ENCODE measurements at places on chromosomes 13 and 19.

- DNase-seq, result no peak
These were observed 7.5 kb upstream of the CEBPA start for GRCh38 chr19:33309826-33310225.

- no peak for DNase-seq
These were observed 22.9 kb upstream of the SHISA2 start for GRCh38 chr13:26074706-26075105.

GRCh38 chr19:4593409-4593851 lies 33.9 kb upstream of the SEMA6B start:
- DNase-seq, result no peak

DNA sequence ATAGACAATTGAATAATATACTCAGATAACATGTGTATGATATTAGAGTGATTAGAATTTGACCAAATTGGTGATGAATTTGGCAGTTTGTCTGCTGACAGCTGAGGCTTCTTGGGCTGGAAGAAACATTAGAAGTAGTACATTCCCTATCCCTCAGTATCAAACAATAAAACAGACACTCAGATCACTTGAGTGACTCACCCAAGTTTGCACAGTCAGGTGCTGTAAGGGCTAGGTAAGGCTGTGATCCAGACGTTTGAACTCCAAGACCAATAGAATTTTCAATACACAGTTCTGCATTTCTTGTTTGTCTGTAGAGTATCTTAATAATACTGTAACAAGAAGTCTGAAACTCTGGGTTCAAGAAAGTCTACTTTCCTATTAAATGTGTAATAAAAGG lies 223.5 kb downstream of the POSTN start:
- DNase-seq, result no peak

DNA sequence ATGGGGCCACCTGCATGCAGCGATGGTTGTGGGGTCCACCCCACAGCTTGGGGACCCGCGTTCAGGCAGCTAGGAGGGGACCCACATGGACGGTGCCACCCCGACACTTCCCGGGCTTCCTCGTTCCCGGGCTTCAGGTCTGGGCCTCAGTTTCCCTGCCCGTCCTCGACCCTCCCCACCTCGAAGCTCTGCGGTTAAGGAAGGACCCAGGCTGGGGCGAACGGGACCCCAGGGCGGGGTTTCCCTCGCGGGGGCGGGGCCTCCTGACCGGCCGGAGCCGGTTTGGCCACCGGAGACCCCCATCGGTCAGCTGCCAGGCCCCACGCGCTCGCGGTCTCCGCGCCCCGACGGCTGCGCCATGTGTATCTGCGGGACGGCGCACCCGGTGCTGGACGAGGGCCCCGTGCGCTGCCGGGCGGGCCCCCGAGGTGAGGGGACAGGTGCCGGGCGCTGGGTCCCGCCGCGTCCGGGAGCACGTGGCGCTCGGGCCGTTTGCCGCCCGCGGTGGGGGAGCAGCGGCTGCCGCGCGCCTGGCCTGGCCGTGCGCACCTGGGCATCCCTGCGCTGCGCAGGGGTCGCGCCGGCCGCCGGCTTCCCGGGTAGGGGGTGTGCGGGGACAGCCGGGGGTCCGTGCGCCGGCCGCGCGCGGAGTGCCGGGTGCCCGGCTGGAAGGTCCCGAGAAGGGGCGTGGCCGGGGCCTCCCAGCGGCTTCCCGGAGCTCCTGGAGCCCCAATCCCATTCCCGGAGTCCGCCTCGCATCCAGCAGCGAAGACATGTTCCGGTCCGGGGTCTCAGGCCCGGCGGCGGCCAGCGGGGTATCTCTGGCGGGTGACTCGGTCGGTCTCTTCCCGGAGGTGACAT lies 4.2 kb downstream of the ARHGAP45 start:
- DNase-seq, result no peak

- no peak for DNase-seq
These were observed 12.8 kb upstream of the CDC42EP5 start for GRCh38 chr19:54485851-54486250.

DNA sequence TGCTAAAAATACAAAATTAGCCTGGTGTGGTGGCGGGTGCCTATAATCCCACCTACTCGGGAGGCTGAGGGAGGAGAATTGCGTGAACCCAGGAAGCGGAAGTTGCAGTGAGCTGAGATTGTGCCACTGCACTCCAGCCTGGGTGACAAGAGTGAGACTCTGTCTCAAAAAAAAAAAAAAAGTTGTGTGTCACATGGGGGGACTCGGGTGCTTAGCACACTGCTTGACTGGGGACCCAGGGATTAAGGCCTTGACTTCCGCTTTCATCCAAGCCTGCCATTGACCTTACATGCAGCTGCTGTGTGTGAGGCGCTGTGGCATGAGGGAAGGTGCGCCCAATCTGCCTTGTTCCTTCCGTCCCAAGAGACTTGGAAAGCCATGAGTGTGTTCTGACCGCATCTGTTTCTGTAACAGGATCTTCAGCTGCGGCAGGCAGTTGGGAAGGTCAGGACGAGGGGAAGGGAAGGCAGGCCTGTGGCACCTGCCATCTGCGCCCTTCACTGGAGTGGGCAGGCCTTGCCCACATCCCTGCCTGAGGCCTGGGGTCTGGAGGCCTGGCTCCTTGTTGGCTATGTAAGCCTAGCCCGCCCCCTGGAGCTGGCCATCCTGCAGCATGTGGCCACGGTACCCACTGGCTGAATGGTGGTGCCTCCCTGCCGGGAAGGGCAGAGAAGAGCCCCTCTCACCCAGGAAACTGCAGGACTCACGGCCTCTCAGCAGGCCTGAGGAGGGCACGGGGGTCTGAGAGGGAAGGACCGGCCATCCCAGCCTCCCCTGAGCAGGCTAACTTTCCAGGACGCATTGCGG lies 23.0 kb downstream of the PPP1R37 start:
- no peak for DNase-seq

GRCh38 chr13:113902986-113903775 lies 39.3 kb upstream of the GAS6 start:
- no peak for DNase-seq

DNA sequence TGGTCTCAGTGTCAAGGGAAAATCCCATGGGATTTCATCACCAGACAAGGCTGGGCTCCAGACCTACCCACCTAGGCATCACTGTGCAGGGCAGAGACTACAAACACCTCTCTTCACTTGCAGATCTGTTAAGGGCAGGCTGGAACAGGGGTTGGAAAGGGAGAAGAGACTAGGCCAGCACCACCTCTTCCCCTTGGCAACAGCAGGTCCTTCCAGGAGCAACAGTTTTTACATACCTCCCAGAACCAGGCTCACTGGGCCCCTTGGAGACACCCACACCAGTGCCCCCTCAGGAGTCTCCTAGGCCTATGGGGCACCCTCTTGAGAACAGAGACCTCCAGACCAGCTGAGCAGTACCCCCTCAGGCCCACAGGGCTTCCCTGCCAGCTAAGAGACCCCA lies 2.5 kb upstream of the UBE2M start:
- DNase-seq, result no peak

- DNase-seq, result no peak
These were observed 2.3 kb upstream of the KBTBD7 start for GRCh38 chr13:41196620-41197019.
